ENCODE measurements at places on chromosomes 12 and 14. TPM values are rescaled to one million over a fixed set of nuclear protein-coding genes. Genes with fewer than 3 reads are reported as not detected.

VTI1B gene
- total RNA-seq = 104 TPM

ETFBKMT gene
- 3.7 TPM for total RNA-seq

GRCh38 chr12:93467351-93468007 is at the start of gene MRPL42:
TSS of gene MRPL42 (plus strand) at chr12:93467514. CDS start at chr12:93469286, 1,772 bp downstream.
- peak; percentile 96 for DNase-seq
- H3K4me1 ChIP-seq = peaks cover 24% of the 10 kb centered on the region
- H3K36me3 ChIP-seq = peaks cover 14% of the 10 kb centered on the region

DNA sequence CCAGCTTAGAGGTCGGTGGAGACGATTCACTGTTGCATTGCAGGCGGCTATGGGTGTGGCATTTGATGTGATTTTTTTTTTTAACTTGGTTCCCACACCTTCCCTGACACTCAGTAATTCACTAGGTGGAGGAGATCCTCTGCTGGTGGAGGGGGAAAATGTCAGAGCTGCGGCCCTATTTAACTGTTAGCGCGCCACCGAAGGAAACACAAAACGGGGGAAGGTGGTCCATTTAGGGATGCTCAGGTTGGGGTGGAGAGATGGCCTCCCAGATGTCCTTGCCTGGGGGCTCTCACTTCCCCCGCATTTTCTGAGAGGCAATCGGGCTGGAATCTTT is 4.3 kb upstream of the HOXC12 start:
- no peak overlapping the region for H3K4me3 ChIP-seq
- H3K4me1 ChIP-seq = peaks cover 8% of the 10 kb centered on the region
- no peaks in the 10 kb centered on the region for H3K36me3 ChIP-seq
- no peak for DNase-seq
- H3K27ac ChIP-seq = no peak overlapping the region

- DNase-seq = no peak
- no peak overlapping the region for H3K27ac ChIP-seq
- no peaks in the 10 kb centered on the region for H3K27me3 ChIP-seq
- H3K36me3 ChIP-seq = no peaks in the 10 kb centered on the region
Observed at GRCh38 chr14:84425968-84426367, 1104.0 kb upstream of the FLRT2 start.

GRCh38 chr14:99264691-99265450 is 7.1 kb downstream of the BCL11B start:
- H3K36me3 ChIP-seq = no peaks in the 10 kb centered on the region
- H3K27me3 ChIP-seq = peaks cover 88% of the 10 kb centered on the region
- DNase-seq = no peak
- no peak overlapping the region for H3K27ac ChIP-seq

GRCh38 chr12:3090240-3091037 is 13.3 kb downstream of the TSPAN9 start:
- peaks cover 23% of the 10 kb centered on the region for H3K36me3 ChIP-seq
- H3K27ac ChIP-seq = no peak overlapping the region
- H3K4me1 ChIP-seq = peaks cover 4% of the 10 kb centered on the region
- DNase-seq = no peak

DNA sequence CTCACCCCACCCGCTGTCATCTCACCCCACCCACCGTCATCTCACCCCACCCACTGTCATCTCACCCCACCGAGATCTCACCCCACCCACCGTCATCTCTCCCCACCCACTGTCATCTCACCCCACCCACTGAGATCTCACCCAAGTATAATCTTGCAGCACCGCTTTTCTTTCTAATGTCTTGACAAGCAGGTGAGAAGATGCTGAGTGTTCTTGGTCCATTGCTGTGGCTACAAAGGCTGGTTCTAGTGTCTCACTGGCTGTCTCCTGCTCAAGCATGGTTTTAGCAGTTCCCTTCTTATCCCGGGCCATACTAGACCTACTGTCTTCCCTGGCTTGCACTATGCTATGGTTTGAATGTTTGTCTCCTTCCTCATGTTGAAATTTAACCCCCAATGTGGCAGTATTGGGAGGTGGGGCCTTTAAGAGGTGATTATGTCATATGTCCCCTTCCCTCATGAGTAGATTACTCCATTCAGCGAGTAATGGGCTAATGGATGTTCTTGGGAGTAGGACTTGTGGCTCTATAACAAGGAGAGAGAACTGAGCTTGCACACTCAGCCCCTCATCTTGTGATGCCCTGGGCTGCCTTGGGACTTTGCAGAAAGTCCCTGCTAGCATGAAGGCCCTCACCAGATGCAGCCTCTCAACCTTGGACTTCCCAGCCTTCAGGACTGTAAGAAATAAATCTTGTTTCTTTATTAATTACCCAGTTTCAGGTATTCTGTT is 47.7 kb upstream of the PPP2R5C start:
- peaks cover 6% of the 10 kb centered on the region for H3K4me1 ChIP-seq
- H3K27me3 ChIP-seq = no peaks in the 10 kb centered on the region
- DNase-seq = peak; percentile 15
- H3K27ac ChIP-seq = no peak overlapping the region

DNA sequence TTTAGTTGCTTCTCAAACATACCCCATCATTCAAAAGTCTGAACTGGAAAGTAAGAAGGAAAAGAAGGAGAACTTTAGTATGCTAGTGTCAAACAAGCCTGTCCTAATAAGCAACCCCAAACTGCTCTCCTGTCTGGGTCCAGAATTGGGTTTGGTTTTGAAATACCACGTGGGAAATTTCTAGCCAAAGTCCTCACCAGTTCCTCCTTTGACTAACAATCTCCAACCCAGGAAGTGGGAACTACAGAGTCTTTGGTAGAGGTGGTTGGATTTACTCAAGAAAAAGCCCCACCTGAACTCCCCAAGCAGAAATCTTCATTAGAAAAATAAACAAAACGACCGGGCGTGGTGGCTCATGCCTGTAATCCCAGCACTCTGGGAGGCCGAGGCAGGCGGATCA is 17.4 kb upstream of the EIF4B start:
- no peak for DNase-seq
- no peaks in the 10 kb centered on the region for H3K36me3 ChIP-seq
- H3K4me1 ChIP-seq = peaks cover 2% of the 10 kb centered on the region
- H3K4me3 ChIP-seq = no peak overlapping the region
- H3K27me3 ChIP-seq = peaks cover 6% of the 10 kb centered on the region

IL26 gene
- 0.34 TPM for total RNA-seq

DNA sequence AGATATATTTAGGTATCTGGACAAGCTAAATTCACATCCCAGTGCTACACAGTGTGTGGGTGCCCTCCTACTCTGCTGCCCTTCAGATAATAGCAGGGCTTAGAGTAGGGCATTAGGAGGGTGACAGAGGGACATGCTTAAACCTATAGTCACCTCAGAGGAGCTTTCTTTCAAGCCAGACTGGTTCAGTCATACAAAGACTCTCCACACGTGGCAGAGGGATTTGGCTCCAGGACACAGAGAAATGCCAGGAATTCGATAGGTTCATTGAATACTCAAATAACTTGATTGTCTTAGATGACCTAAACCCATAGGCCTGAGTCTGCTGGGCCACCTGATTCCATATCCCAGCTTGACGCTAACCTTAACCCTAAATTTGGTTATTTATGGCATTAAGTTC is 163.5 kb downstream of the TPH2 start:
- no peaks in the 10 kb centered on the region for H3K4me1 ChIP-seq
- no peak overlapping the region for H3K4me3 ChIP-seq
- no peak for DNase-seq

GUCY2C gene
- not detected for total RNA-seq

SLC17A8 gene
- total RNA-seq = not detected

DNA sequence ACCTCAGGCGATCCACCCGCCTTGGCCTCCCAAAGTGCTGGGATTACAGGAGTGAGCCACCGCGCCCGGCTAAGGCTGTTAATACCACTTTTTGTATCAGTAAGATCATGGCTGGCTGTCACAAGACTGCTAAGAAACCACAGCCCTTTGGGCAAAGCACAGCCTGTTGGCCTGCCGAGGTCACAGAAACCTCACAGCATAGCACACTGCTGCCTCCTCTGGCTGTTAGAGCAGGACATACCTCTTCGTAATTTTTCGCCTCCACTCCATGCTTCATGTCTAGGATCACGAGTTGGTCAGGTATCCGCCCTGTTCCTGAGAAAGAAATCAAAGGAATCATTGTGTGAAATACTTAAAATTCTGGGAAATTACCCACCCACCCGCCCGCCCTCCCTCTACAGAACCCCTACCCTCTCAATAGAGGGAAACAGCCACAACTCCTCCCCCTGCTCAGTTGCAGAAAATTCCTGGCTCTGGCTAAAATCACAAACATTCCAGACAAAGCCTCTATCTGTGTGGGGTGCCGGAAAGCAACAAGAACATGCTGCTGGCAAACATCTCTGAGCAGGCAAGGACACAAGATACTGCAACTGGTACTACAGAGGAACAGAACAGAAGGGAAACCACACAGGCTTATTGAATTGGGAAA is 20.7 kb upstream of the NEK9 start:
- peaks cover 42% of the 10 kb centered on the region for H3K4me1 ChIP-seq
- H3K27ac ChIP-seq = peak overlapping the region; percentile 99
- peak; percentile 90 for DNase-seq
- H3K36me3 ChIP-seq = peaks cover 32% of the 10 kb centered on the region

SOAT2 gene
- not detected for total RNA-seq

PIP4P1 gene
- 34.9 TPM for total RNA-seq

DNA sequence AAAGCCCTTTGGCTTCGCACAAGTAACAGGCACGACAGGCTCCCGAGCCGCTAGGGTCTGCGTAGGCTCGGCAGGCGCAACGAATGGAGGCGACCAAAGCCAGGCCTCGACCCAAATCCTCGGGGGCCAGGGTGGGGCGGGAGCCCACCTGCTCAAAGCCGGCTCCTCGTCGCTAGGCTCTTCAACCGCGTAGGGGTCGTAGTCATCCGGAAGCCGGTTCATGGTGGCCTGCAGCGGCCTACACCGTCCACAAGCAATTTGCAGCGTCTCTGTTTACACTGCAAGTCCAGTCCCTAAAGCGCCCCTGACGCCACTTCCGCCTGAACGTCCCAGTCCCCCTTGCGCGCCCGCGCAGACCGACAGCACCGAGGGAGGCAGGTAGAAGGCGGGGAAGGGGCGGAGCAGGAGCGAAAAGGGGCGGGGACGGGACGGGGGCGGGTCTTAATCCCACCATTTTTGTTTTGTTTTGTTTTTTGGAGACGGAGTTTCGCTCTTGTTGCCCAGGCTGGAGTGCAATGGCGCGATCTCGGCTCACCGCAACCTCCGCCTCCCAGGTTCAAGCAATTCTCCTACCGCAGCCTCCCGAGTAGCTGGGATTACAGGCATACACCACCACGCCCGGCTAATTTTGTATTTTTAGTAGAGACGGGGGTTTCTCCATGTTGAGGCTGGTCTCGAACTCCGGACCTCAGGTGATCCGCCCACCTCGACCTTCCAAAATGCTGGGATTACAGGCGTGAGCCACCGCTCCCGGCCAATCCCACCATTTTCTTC is at the start of gene EAPP:
TSS of gene EAPP (minus strand) at position 295 of the 774 bp plus-strand sequence. CDS start at position 222, 73 bp downstream.
- H3K4me3 ChIP-seq = peak within 1 kb of the TSS; percentile 97
- H3K27ac ChIP-seq = peak within 1 kb of the TSS; percentile 99
- DNase-seq = peak; percentile 99
- peaks cover 22% of the 10 kb centered on the region for H3K4me1 ChIP-seq

DNA sequence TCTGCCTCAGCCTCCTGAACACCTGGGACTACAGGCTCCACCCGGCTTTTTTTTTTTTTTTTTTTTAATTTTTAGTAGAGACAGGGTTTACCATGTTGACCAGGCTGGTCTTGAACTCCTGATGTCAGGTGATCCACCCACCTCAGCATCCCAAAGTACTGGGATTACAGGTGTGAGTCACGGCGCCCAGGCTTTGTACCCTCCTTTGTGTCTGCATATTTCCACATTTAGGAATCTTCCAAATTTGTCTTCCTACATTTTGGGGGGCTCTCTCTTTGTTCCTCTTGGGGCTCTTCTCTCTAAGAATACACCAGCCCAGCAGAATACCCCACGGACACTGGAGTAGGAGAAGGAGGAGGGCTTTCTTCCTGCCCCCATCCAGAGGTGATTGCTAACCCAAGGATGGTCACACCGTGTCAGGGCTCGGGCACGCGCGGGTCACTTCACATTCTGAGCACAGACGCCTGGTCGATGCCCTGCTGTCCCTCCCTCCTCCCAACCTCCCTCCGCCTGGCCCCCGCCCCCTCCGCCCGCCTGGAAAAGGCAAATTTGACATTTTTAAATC is 2.1 kb upstream of the DNAJC22 start:
- peak overlapping the region; percentile 40 for H3K4me3 ChIP-seq
- H3K27ac ChIP-seq = no peak overlapping the region
- H3K36me3 ChIP-seq = no peaks in the 10 kb centered on the region
- H3K4me1 ChIP-seq = peaks cover 48% of the 10 kb centered on the region
- H3K27me3 ChIP-seq = peaks cover 33% of the 10 kb centered on the region

ZFP36L1 gene
- total RNA-seq = 352 TPM

- H3K4me3 ChIP-seq = no peak overlapping the region
- peaks cover 9% of the 10 kb centered on the region for H3K27me3 ChIP-seq
- H3K36me3 ChIP-seq = no peaks in the 10 kb centered on the region
- H3K4me1 ChIP-seq = no peaks in the 10 kb centered on the region
- no peak overlapping the region for H3K27ac ChIP-seq
Observed at GRCh38 chr12:107925125-107925524, 150.6 kb downstream of the ASCL4 start.

GRCh38 chr12:117363953-117364486 is 2.6 kb upstream of the NOS1 start:
- no peak overlapping the region for H3K4me3 ChIP-seq
- DNase-seq = no peak
- no peak overlapping the region for H3K27ac ChIP-seq
- peaks cover 4% of the 10 kb centered on the region for H3K4me1 ChIP-seq
- peaks cover 67% of the 10 kb centered on the region for H3K27me3 ChIP-seq

- no peak for DNase-seq
- H3K27me3 ChIP-seq = no peaks in the 10 kb centered on the region
- H3K36me3 ChIP-seq = peaks cover 58% of the 10 kb centered on the region
- peaks cover 28% of the 10 kb centered on the region for H3K4me1 ChIP-seq
- no peak overlapping the region for H3K4me3 ChIP-seq
Observed at GRCh38 chr12:128798571-128799341, 25.0 kb downstream of the SLC15A4 start.

TMEM30B gene
- 1.2 TPM for total RNA-seq

DNA sequence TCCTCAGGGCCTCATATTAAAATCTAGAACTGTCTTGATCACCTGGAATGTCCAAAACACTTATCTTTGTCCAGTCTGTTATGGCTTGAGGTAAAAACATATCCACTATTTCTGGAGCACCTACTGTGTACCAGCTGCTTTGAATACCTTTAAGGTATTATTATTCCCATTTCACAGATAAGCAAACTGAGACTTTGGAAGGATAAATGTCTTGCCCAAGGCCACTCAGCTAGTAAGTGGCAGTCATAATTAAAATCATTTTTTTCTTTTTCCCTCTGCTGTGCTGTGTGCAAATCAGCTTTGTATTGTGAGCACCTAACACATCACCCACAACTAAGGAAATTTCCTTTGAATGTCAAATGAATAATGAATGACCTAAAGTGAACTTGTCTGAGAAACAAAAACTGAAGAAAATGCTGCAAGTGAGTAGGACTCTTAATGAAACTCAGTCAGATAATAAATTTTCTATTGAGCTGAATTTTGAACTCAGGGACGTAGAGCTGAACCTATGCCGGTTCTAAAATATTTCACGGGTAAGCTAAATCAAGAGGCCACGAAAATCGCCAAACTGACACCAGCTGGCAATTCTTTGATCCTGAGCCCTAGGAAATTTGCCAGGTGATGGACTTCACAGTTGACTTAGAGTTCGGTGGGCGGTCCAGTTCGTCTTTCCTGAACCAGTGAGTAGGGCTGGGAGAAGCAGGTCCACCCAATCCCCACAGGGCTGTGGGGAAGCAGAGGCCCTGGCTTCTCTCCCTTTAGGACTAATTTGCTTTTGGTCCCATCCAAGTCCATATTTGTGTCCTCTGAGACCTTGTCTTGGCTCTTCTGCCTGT is 159.7 kb upstream of the PWP1 start:
- H3K36me3 ChIP-seq = no peaks in the 10 kb centered on the region
- no peak overlapping the region for H3K27ac ChIP-seq

GRCh38 chr12:123998344-123998990 is 25.5 kb downstream of the ZNF664 start:
- no peak for DNase-seq
- H3K27me3 ChIP-seq = no peaks in the 10 kb centered on the region
- H3K36me3 ChIP-seq = peaks cover 26% of the 10 kb centered on the region
